ENCODE measurements at places on chromosomes 2 and 18.

DNA sequence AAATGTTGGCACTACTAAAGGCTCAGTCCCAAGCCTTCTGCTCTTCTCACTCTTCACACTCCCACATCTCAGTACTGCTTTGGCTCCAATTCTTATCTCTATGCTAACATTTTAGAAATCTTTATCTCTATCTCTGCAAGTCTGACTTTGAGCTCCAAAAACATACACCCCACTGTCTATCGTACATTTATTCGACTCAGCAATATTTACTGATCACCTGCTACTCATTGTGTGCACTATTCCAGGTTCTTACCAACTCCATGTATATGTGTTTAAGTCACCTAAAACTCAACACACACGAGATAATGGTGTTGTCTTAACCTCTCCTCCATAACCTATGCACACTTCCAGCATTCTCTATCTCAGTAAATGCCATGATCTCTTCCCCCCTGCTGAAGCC lies 268.2 kb upstream of the CRIM1 start:
- DNase-seq = no peak

DNA sequence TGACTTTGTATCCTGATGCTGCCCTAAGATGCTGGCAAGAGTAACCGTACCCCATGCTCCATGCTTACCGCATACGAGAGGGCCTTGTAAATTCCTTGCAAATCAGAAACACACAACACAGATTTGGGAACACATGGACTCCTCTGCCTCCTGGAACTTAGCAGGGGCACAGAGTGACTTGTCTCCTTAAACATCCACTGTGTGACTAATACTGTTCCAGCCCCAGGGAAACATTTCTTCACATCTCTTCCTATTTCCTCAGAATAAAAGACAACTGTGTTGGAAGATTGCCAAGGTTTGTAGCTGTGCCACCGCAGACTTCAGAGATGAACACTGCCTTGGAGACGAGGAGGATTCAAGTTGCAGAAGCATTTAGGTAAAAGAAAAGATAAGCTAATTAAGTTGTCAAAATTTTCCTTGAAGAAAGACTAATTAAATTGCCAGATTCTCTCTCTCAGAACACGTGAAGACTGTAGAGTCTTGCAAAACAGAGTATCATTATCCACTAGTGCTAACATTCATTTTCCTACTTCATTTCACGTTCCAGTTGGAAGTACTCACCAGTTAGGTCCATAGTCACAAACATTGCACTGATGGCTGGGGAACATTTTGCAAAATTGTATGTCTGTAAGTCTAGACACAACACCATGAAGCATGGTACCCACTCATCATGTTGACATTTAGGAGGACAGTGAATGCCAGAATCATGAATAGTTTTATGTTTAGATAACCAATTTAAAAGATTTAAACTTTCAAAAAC lies 188.8 kb downstream of the TSN start:
- no peak for DNase-seq

GRCh38 chr2:62071126-62071598 lies 124.8 kb upstream of the B3GNT2 start:
- no peak for DNase-seq

DNA sequence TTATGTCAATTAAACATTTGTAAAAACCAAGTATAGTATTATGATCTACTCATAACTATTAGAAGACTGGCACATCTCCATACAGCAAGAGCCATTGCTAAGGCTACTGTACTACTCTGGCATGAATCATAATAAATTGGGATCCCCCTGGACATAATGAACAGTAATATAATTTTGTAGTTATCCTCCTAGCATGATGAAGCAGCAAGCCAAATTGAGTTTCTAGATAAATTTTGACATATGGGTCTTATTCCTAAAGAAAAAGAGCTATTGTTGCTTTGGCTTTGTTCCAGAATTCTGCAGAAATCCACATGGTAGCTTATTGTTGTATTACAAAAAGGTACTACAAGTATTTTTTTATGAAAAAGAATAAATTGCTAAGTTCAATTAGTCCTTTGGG lies 204.3 kb downstream of the CAMKMT start:
- DNase-seq = no peak

GRCh38 chr2:52968043-52968442 lies 799.6 kb upstream of the CHAC2 start:
- DNase-seq = no peak

GRCh38 chr2:210540471-210540870 lies 15.9 kb upstream of the CPS1 start:
- no peak for DNase-seq

DNA sequence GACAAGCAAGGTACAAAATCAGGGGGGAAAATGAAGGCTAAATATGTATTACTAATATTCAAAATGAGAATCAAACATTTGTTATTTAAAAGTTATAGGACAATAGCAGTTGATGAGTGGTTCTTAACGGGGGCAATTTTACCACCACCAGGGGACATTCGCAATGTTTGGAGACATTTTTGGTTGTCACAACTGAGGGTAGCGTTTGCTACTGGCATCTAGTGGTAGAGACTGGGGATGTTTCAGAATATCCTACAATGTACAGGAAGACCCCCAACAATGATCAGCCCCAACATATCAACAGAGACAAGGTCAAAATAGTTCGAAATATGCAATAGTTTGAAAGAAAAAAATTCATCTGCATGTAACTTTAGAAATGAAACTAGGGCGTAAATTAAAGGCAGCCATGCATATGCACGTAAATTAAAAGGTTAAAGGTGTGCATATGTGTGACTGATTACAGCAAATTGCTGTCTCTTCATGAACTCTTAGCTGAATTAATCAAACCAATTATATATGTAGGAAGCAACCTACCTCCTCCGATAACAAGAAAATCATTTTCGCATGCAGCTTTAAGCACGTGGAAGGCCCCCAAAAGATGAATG lies 61.2 kb upstream of the CUL3 start:
- DNase-seq = no peak

DNA sequence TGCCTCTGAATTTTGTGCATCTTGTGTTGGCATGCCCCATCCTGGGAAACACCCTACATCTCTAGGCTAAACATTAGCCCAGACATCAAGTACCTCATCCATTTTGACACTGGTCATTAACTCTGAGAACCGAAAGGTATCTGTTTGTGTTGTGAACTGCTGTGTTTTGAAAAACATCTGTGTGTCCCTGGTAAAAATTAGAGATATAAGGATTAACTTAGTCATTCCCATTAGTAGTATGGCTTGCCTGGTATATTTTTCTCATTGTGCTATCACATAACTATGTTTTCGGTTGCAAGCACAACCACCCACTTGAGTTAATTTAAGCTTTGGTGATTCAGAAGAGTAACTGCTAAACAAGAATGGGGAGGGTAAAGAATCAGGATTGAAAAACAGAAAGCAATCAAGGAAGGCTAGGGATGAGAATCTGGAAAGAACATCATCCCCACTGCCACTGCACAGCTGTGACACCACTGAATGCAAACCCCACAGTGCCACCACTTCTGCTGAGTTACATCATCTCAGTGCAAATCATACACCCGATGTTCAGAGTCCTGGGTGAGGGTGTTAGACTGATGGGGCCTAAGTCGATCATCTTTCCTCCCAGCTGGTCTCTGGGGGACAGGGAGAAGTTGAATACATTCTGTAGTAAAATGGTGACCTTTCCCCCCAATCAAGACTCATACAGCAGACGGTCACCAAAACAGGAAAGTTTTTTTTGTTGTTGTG lies 234.0 kb downstream of the EPHA4 start:
- DNase-seq = no peak

DNA sequence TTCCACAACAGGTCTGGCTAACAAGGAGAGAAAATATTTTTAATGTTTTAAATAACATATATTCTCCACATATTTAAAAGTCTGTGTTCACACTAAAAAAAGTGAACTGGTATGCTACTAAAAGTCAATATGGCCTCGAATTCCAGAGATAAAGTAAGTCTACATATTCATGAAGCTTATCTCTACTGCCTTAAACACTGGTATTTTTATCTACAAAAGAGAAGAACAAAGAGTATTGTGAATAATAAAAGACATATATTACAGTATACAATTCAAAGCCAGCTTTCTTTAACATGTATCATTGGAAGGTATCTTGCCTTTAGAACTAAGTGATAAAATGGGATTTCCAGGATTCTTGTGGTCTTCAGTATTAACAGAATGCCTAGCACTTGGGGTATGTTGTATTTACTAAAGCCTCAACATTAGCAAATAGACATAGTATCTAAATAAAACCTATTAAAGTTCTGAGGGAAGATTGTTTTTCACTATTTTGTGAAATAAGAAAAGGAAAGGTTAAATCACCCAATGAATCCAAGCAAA lies 302.8 kb upstream of the CCDC68 start:
- no peak for DNase-seq

DNA sequence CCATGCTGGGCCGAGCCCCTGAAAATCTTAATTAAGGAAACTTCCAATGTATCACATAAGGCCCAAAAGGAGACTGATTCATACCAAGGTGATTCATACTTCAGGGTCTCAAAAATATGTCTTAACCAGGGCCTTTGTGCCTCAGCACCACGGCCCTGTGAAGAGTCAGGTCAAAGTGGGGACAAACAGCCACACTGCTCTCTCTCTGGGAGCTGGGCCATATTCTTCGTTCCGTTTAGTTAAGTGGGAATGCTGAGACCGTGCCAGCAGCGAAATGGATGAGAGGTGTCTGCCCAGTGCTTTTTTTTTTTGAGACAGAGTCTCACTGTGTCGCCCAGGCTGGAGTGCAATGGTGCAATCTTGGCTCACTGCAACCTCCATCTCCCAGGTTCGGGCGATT lies 9.3 kb upstream of the PTMA start:
- DNase-seq = no peak

GRCh38 chr2:133063775-133064174 lies 393.8 kb upstream of the LYPD1 start:
- no peak for DNase-seq

DNA sequence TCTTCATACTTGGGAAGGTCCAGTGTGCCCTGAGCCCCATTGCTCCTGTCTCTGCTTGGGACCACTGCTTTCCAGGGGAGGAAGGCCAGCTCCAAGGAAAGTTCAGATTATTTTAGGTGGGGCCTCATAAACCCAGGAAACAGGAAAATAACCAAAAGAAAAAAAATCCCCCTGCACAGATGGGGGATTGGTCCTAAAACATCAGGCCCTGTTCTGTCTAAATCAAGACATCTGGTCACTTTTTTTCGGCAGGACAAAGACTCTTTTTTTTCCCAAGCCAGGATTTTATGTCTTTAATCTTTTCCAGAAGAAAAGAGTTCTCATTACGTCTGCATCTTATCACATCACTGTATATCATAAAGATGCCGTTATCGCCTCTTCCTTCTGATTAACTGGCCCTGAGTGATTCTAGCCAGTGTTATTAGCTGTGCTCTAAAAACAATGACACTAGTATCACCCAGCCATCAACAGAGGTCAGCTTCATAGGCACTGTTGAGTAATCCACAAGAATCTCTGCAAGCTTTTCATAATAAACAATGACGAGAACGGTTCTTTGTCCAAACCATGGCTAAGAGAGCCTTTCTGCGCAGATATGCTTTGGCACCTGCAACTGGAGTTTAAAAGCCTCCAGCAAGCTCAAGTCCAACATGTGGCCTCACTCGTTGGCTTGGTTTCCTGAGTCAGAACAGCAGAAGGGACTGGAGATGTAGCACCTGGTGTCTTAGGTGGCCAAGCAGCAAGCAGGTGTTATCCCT lies 138.2 kb downstream of the VAPA start:
- DNase-seq = no peak

GRCh38 chr2:104344306-104344705 lies 509.6 kb upstream of the POU3F3 start:
- DNase-seq = no peak

GRCh38 chr2:7403092-7403775 lies 486.0 kb downstream of the RNF144A start:
- DNase-seq = no peak

DNA sequence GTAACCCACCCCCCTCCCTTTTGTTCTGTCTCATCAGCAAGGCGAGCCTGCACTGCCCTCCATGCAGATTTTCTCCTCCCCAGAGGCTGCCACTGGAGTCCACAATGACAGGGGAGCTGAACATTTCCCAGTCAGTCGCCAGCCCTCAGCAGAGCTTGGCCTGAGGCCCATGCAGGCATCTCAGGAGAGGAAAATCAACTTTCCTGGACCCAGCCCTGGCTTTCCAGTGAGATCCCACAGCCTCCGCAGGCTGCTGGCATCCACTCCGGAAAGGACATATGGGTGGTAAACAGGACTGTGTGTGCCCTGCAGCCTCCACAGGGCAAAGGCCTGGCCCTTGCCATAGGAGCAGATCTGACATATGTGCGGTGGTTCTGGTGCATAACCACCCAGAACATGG lies 253.8 kb downstream of the TNS1 start:
- no peak for DNase-seq

GRCh38 chr2:147255812-147256211 lies 589.0 kb upstream of the ACVR2A start:
- no peak for DNase-seq

- DNase-seq = no peak
These were observed 82.5 kb downstream of the SPRED2 start for GRCh38 chr2:65349863-65350262.

DNA sequence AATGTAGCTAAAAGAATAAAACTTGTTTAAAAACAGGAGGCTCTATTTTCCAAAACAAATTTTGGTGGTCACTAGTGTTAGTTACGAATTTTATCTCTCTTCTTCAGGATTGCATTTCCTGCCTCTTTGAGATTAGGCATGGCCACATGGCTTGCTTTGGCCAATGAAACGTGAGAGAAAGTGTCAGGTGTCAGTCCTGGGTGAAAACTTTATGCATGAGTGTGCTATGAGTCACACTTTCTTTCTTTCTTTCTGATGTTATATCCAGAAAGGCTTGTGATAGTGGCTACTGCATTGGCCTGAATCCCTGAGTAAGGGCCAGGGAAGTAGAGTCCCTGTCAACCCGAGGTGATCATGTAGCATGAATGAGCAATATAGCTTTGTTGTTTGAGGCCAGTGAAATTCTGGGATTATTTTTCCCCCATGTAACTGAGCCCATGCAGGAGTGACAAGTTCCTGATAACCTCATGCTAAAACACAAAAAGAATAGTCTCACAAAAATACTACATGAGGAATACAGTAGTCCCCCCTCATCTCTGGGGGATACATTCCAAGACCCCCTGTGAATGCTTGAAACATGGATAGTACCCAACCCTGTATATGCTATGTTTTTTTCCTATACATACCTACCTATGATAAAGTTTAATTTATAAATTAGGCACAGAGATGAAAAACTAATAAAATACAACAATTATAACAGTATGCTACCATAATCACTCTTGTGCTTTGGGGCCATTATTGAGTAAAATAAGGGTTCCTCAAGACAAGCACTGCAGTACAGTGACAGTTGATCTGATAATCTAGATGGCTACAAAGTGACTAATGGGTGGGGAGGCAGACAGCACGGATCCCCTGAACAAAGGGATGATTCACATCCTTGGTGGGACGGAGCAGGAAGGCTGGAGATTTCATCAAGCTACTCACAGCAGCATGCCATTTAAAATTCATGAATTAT lies 109.5 kb downstream of the CDC42EP3 start:
- DNase-seq = no peak

DNA sequence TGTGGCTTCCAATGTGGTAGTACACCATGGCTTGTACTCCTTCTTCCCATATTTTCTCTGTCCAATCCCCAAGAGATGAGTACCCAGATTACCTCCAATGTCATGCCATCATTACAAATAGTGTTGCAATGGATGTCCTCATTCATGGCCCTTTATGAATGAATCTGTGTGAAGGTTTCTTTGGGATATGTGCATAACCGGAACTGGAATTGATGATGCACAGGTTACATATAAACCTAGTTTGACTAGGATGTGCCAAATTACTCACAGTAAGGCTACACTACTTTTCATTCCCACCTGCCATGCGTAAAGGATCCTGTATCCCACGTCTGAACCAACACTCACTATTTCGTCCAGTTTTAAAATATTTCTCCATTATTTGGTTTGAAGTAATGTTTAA lies 173.9 kb upstream of the CXCR4 start:
- DNase-seq = no peak

Data from stimulated activated CD8-positive, alpha-beta memory T cell treated with anti-CD3 and anti-CD28 coated beads, Interleukin-7, amount 100 ng/mL, for 24 hours (primary cell).